ENCODE measurements at places on chromosomes 3 and 15.
A peak's percentile ranks its signal among the peaks of the same experiment; 100 is the strongest.

- DNase-seq = peak; percentile 46
These were observed 384.4 kb upstream of the C2CD4B start for GRCh38 chr15:62549345-62549970.

DNA sequence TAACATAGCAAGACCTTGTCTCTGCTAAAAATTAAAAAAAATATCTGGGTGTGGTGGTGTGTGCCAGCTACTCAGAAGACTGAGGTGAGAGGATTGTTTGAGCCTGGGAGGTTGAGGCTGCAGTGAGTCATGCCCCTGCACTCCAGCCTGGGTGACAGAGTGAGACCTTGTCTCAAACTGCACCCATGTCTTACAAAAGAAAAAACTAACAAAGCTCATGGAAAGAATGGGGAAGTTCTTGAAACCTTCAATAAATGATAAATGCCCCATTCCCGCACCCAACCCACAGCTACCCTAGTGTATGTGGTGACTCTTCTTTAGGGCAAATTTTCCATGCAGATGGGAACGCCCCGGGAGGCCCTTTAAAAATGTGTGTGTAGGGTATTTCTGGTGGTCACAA is 28.3 kb downstream of the RPLP1 start:
- DNase-seq = no peak

GRCh38 chr15:88701561-88702095 is 62.8 kb downstream of the ISG20 start:
- DNase-seq = peak; percentile 59

GRCh38 chr3:50295553-50296431 is 3.4 kb downstream of the HYAL3 start:
- no peak for DNase-seq

DNA sequence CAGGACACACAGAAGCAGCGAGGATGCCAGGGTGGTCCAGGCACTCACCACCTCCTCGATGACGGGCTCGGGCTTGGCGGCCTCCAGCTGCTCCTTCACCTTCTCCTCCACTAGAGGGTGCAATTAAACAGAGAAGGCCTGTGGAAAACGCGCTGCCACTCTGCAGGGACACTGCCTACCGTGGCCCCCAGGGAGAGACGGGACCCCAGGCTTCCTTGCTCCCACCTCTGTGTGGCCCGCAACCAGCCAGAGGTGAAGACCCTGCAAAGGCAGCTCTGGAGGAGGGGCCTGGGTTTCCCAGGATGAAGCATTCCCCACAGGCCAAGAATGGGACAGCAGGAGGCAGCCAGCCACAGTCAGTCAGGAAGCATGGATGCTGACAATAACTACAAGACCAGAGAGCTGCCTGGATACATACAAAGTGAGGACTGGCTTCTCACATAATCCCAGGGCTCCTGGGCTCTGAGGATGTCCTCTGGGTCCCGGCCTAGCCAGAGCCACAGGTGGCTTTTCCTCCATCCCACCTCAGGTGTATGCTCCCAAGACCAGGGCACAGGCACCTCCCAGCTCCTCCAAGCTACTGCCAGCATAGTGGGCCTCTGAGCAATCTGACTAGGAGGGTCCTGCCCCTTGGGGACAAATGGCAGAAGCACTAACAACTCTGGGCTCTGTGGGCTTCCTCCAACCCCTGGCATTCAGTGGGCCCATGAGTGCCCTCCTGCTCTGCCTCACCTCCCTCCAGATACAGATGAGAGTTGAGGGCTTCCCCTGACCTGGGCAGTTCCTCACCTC is 46.2 kb downstream of the PTH1R start:
- peak; percentile 54 for DNase-seq

DNA sequence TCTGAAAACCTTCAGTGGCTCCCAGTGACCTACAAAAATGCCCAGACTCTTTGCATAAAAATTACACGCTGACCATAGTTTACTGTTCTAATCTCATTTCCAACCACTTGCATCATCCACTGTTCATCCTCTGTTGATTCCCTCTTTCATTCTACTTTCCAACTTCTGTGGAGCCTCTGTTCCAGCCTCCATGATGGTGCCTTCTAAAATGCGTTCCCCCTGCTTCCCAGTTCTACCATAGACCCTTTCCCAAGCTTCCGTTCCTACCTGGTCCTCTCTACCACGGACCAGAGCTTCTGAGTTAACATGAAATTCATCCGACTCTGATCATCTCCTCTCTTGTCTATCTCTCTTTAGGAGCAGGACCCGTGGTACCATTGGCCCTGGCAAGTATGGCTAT is 127.0 kb downstream of the THSD4 start:
- no peak for DNase-seq

DNA sequence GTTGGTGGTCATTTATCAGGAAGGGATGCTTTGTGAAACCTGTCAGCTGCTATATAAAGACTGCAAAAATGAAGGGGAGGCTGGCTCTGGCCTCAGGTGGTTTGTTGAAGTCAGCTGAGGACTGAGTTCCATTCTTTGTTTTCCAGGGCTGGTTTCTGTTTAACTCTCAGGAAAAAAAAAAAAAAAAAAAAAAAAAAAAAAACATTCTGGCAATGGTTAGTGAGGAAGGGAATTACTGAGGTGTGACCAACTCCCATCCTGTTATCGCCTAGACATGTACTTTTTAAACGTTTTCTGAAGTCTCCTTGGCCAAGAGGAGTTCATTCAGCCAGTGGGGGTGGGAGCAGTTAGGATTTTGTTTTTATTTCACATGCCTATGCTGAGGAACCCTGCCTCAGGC is 316.3 kb downstream of the OXSM start:
- DNase-seq = peak; percentile 91

DNA sequence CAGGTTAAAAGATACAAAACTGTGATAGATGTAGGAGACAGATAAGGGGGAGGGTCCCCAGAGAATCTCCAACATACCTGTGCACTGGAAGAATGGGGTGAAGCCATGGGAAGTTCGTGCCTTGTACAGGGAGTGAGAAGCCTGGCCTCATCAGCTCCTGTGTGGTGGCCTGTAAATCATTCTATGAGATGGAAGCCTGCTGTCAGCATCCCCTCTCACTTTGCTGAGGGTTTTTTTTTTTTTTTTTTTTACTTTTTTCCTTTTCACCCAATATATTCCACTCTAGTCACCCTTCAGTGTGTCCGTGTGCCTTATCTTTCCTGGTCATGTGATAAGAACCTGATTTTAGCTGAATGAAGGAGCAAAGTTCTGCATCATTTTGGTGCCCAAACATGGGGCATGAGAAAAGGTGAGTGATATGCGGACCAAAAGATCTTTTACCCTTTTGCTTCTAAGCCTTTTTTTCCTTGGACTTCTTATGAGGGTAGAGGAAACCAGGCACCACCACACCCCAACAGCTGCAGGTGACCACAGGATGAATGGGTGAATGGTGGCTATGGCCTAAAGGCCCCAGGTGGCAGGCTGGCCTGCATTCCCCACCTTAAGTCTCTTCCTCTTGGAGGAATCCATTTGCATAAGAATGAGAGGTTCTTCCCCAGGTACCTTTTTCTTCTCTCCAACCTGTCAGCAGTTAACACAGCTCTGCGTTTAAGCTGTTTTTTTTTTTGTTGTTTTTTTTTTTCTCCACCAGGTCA is 1345.0 kb downstream of the NSUN3 start:
- no peak for DNase-seq

- no peak for DNase-seq
These were observed 1.5 kb downstream of the SOX2 start for GRCh38 chr3:181713280-181713647.

DNA sequence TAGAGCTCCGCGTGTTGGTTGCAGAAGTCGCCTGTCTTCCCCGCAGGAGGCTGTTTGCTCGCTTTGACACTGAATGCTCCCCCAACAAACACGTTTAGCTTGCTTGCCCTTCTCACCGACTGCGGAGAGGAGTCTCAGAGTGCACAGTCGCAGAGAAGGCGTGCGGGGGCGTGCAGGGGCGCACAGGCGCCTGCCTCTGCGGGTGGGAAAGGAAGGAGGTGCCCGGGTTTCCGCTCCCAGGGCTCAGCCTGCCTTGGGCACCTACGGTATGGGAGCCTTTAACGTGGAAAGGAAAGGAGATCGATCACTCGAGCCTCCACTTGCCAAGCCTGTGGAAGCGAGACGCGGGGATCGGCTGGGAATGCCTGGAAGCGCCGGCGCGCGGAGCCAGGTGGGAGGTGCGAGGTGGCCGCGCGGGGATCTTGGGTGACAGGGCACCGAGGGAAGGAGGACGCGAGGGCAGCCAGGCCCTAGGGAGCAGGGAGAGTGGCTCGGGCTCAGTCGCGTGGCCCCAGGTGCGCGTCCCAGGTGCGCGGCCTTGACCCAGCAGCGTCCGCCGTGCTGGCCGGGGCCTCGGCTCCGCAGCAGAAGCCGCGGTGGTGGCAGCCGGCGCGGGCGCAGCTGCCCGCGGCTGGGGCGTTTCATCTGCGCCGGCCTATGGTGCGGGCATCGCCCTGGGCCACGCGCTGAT is at the start of gene FAN1:
Gene FAN1, plus strand, starts transcription at position 419 of the 691 bp plus-strand sequence. CDS start 749 bp downstream, outside the sequence.
- no peak for DNase-seq

- DNase-seq = peak; percentile 55
These were observed 49.4 kb downstream of the CPN2 start for GRCh38 chr3:194301730-194302129.

DNA sequence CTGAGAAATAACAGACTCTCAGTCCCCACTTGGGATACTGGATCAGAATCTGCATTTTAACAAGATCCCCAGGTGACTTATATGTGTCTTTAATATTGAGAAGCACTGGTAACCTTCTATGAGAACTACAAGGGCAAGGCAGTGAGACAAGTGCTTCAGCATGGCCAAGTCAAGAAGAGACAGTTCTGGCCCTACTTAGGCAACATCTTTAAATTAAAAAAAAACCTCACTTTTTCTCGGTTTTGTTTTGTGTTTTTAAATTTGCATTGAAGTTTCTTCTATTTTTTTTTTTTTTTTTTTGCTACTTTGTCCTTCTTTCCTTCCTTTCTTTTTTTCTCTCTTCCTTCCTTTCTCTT is 42.5 kb upstream of the SPTSSB start:
- DNase-seq = no peak

DNA sequence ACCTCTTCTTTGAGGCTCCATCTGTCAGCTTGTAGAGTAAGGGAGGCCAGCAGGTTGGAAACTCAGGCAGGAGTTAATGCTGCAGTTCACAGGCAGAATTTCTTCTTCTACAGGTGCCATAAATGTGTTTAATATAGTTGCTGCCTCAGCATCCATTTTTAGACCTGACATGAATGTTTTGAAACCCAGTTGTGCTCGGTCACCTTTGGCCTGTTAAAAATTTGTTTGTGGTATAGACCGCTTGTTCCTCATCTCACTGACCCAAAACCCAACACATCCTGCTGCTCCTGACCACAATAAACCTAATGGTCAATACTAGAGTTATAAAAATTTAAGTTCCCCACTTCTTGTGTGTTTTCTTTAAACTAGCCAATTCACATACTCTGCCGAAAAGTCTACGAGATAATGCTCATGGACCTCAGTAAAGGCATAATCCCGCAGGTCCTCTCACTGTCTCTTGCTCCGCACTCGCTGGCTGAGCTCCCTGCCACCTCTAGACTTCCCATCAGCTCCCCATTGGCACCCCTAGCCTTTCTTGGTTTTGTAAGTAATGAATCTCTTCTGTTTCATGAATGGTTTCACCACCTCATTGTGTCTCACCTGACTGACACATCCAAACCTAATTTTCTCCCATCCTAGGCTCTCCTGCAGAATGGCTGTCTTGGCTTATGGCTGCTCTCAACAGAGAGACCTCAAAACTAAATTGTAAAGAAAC is 138.5 kb upstream of the STRIT1 start:
- peak; percentile 30 for DNase-seq

DNA sequence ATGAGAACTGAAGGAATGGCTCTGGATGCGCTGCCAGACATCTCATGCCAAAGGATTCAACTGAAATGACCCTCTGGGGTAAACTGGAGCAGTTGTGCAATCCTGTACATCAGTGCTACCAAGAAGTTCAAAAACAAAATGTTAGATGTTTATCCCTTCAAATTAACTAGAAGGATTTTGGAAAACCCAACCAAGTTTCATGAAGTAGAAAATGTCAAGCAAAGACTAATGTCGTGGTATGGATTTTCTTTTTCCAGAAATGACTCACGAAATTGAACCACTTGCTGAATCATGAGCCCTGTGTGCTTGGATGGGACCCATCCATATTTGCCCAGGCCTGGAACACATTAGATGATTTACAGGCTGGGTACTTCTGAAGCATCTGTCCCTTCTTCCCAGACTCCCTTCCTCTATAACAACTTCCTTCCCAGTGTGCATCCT is 101.6 kb downstream of the LRTM1 start:
- DNase-seq = no peak

DNA sequence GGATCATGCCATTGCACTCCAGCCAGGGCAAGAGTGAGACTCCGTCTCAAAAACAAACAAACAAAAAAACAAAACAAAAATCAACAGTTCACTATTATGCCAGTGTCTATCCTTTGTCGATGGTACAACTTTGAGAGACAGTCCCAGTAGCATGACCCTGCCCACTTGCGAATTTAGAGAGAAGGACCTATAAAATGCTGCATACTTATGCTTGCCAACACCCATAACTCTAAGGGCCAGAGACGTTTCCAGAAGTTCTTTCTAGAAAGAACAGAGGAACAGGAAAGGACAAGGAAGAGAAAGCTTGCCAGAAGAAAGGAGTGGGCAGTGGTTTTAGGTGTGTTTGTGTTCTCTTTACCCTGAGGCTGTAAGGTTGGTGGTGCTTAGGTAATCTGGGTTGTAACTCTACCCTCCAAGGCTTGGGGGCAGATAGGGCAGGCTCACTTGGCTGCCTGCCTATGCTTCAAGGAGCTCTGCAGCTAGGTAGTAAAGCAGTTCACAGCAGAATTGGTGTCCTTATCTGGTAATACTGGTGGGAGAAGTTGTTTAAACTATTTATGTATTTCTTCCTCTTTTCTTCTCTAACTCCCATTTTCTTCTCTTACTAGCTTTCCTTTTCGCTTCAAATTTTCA is 50.6 kb upstream of the SPPL2A start:
- no peak for DNase-seq

- DNase-seq = no peak
These were observed 67.9 kb upstream of the KY start for GRCh38 chr3:134718726-134719125.

DNA sequence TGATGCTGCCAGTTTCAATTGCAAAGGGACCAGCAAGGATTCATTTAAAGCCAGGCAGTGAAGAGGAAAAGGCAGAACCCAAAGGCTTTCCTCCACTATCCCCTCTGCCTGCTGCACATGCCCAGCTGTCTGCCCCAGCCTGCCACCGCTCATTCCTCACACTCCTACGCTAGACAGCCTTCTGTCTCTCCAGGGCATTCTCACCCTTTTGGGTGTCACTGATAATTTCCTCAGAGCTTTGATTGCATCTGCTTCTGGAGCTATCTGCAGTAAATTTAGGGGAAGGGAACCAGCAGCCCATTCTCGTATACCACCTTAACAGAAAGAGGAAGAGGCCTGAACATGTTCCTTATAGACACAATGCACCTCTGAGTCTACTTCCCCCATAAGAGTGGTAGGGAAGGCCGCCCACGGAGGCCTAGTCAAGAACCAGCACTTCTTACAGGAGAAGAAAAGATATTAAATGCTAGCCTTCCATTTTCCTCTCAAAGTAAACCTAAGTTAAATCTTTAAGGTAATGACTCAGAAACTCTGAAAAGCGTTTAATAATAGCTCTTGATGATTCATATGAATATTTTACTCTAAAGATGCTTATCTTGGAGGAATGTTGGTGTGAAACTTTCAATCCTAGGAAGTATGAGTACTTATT is 20.9 kb downstream of the NUDT16 start:
- peak; percentile 88 for DNase-seq
